Stimulated activated CD4-positive, alpha-beta T cell treated with anti-CD3 and anti-CD28 coated beads, Interleukin-1b, Interleukin-23, amount 100 ng/mL, for 1 hour (primary cell): ENCODE measurements at places on chromosomes 5 and 9.
A peak's percentile ranks its signal among the peaks of the same experiment; 100 is the strongest.

GRCh38 chr9:22740781-22741180 lies 294.2 kb downstream of the DMRTA1 start:
- no peak for DNase-seq

DNA sequence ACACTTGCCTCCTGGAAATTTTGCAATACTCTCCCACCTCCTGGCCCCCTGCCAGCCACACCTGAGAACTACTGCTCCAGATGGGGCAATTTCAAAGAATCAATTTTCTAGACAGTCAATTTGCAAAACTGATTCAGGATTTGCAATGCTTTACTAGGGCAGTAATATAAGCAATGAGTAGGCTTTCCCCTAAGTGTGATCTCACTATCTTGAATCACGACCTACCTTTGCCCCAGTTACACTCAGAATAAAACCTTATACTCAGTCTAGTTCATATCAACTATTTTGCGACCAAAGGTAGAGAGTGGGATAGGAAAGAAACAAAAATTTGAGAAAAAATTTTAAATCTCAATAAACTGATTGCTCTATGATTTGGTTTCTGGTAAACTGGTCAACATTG lies 54.4 kb downstream of the DROSHA start:
- DNase-seq, result no peak

DNA sequence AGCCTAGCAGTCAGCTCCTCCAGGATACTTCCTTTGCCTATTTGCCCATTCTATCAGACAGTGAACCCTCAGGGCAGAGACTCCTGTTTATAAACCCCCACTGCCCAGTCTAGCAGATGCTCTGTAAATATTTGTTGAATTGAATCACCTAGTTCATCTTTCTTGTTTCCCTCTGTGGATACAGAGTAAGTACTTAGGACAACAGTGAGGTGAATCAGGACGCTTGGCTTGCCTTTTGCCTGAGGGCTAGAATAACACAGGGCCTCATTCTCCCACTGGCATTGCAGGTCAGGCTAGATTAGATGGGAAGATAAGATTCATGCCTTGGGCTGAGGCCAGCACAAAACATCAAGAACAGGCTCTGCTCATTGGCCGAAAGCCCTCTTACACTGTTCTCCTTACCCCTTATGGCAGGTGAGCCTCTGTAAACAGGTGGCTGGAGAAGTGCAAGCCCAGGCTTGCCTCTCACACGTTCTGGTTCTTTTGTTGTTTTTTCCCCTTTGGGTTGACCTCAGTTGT lies 22.2 kb downstream of the TNFSF8 start:
- DNase-seq, result no peak

DNA sequence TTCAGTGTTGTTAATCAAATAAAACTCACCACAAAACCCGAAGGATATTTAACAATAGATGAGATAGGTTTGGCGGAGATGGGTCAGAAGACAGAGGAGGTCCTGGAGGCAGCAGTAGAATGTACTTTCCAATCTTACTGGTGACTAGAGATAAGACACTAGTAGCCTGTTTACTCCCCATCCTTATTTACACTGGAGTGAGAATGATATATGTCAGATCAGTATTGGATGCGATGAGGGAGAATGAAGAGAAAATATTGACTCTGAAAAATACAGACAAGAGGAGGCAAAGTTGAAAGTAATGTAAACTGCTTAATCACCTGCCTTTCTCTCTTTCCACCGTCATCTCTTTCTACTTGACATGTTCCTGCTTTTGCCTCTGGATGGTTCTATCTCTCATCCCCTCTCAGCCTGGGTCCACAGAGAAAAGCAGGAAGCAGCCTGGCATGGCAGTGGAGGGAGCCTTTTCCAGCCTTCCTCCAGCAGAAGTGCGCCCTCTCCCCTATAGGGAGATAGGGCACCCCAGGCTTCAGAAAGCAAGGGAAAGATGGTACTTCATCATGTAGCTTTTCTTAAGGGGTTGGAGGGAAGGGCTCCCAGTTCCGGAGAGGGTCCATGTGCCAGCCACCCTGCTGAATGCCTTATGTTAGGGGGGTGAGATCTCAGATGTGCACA lies 11.1 kb downstream of the PALM2AKAP2 start:
- DNase-seq, result no peak

DNA sequence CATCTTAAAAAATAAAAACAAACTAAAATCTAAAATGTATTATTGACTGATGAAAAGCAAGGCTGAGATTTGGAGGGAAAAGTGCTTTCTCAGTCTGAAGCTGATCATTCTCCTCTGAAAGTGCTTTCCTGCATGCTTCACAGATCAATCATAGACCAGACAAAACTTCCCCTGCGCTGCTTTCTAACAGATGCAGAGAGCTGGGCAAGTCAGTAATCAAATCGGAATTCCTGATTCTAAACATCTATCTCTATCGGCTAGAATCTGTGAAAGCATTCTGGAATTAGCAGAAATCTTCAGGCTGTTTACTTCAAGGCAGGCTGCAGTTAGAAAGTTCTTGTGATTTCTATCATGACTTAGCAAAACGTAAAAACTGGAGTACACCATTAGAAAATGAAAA lies 15.6 kb upstream of the FAM81B start:
- DNase-seq, result no peak

DNA sequence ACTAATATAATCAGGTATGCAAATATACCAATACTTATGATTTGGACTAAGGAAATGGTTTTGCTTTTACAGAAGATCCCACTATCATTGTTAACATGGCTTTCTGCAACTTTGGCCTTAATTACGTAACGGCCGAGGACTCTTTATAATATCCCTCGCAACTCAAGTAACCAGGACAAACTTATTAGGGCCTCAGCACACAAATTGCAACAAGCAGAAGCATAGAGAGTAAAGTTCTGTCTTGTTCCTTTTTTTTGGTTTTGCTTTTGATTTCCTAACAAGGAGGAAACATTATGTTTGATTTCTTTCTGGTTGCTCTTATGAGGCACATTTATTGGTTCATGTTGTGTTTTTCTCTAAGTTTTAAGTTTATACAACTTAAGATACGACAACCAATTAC lies 60.4 kb downstream of the RORB start:
- DNase-seq, result no peak

- no peak for DNase-seq
These were observed 219.2 kb downstream of the AGTPBP1 start for GRCh38 chr9:85522459-85523092.

DNA sequence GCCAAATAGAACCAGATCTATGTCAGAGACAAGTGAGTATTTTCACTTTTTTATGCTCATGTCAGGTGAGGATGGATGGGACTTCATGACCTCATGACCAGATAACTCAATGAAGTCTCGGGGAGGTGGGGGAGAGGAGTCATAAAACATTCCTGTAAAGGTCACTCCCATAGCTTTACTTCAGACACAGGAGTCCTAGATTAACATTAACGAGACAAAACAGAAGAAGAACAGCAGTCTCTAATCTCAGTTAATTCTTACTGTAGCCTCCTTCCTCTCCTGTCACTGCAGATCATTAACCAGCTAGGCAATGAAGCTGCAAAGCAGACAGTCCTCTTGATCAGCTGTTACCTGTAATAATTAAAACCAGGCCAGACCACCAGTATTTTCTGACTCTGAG lies 11.2 kb downstream of the CRHBP start:
- no peak for DNase-seq

DNA sequence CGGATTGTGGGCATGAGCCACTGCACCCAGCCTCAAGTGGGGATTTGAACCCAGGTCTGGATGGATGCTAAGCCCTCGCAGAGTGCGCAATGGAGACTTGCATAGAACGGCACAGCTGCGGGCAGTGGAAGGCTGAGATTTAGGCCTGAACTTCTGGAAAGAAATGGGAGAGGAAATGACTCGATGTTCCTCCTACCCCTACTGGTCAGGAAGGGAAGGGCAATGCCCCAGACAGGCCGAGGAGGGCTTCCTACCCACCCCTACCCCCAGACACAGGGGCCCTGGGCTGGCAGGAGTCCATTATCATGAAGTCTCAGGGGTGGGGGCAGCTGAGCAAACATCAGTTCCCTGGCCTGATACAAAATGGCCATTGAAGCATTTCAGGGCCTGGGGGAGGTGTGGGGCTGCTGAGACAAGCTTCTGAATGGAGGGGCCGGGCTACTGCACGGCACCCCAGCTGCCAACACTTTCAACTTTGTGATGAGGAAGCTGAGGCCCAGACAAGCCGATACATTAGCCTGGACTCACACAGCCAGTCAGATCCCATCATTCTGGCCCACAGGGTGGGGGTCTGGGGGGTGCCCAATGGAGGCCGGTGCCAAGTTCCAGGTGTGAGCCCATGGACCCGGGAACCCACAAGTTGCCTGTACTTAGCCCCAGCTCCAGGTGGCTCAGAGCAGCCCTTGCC lies 13.5 kb upstream of the WDR38 start:
- DNase-seq, result no peak

DNA sequence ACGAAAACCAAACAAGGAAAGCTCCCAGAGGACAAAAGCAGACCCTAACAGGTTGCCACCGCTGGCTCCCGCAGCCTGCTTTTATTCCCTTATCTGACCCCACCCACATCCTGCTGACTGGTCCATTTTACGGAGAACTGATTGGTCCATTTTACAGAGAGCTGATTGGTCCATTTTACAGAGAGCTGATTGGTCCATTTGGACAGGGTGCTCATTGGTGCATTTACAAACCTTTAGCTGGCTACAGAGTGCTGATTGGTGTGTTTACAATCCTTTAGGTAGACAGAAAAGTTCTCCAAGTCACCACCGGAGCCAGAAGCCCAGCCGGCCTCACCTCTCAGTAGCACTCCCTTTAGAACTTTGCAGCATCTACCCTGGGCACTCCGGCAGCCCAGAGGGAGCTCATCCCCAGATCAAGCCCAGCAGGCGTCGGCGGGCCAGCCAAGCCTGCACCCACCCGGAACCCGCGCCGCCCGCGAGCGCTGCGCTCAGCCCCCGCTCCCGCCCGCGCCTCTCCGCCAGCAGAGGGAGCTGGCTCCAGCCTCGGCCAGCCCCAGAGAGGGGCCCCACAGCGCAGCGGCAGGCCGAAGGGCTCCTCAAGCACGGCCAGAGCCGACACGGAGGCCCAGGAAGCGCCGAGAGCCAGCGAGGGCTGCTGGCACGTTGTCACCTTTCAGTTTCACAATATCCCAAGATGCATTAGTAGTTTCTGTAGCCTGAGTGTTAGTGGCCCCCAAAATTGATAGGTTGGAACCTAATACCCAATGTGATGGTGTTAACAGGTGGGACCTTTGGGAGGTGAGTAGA lies 35.3 kb upstream of the CLPTM1L start:
- peak; percentile 12 for DNase-seq

- no peak for DNase-seq
These were observed 735.2 kb downstream of the TLR4 start for GRCh38 chr9:118439441-118439840.

DNA sequence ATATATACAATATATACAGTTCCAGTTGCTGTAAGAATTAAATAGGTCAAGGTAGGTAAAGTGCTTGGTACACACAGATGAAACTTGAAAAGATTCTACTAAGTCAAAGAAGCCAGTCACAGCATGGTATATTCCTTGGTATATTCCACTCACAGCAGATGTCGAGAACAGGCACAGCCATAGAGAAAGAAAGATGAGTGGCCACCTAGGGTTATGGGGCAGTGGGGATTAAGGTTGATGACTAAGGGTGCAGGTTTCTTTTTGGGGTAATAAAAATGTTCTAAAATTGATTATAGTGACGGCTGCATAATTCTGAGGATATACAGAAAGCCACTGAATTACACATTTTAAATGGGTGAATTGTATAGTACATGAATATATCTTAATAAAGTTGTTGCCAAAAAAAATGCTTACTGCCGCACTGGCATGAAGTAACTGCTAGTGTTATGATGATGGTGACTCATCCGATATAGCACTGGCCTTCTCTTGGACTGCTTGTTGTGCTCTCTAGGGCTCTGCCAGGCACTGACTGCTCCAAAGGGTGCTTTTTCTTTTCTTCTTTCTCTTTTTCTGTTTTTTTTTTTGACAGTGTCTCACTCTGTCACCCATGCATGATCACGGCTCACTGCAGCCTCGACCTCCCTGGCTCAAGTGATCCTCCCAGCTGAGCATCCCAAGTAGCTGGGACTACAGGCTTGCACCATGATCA lies 23.5 kb downstream of the TBC1D2 start:
- no peak for DNase-seq
